Head of caudate nucleus (tissue), 42 donors: ENCODE measurements at places on chromosomes 16 and 17.
A peak's percentile ranks its signal among the peaks of the same experiment; 100 is the strongest.

DNA sequence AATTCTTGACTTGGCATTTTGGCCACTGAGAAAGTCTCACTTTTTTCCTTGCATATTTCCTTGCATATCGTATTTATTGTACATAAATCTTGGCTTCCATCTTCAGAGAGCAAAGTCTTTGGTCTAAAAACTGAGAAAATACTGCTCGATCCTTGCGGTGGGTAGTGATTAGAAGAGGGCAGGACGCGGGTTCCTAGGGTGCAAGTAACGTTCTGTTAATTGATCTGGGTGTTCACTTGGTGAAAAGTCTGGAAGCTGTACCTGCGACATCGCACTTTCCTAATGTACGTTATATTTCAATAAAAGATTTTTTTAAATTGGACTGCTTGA, 758 bp upstream of the UBALD2 start:
- no peak for DNase-seq

DNA sequence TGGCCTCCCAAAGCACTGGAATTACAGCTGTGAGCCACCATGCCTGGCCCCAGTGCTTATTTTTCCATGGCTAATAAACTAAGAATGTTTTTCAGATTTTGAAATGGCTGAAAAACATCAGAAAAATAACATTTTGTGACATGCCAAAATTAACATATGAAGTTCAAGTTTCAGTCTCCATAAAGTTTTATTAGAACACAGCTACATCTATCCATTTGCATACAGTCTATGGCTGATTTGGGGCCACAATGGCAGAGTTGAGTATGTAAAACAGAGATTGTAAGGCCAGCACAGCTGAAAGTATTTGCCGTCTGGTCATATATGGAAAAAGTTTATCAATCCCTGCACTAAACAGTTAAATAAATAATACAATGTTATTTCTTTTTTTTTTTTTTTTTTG, 13.8 kb upstream of the NDUFAB1 start:
- no peak for DNase-seq

DNA sequence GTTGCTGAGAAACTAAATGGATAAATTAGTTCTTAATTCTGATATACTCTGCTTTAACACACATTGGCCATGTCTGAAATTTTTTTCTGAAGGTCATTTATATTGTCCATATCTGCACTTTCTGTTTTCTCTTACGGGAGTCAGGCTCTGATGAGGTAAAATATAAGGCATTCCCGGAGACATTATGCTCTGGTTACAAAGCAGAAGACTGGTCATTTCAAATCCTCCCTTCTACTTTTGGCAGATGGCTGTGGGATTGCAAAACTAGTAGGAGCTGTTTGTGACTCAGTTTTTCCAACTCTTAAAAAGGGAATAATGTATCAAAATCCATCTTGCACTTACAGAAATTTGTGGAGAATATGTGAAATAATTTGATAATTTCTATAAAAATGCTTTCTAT, 92.2 kb upstream of the CPHXL start:
- no peak for DNase-seq

- no peak for DNase-seq
Observed at GRCh38 chr16:56988161-56988947, 1.0 kb upstream of the NLRC5 start.

- DNase-seq = peak; percentile 49
Observed at GRCh38 chr16:75298267-75298666, 46.8 kb upstream of the BCAR1 start.

GRCh38 chr16:49493836-49494235, 120.2 kb downstream of the C16orf78 start:
- DNase-seq = no peak

DNA sequence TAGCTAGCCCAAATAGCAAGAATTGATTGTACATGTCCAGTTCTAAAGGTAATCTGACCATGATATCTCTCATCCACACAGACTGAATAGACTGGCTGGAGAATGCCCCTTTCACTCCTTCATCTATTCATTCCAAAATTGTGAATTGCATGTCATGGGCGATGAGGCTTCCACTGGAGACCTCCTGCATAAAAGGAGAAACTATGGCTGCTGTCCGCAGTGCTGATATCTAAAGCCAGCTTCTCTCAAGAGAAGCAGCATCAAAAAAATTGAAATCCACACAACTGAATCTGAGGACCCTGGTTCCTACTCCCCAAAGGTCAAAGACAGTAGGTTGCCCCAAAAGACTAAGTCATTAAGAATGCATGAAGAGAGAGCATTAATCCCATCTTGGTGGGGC, 7.9 kb upstream of the SCNN1G start:
- DNase-seq = no peak

DNA sequence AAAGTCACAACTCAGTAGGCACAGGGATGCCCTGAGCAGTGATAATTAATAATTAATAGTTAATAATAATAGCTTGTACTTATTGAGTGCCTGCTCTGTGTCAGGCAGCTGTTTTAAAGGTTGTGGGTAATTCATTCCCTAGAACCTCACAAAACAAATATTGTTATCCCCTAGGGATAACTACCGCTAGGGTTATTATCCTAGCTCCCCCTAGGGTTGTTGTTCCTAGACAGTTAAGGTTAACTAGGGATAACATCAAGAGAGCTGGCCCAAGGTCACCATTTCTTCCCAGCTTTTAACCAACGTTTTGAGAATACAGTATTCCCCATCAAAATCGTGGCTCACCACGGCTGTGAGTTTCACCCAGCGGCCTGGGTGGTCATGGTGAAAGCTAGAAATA, 180.1 kb downstream of the PRKCB start:
- DNase-seq = no peak

GRCh38 chr16:82965808-82966207, 339.0 kb downstream of the CDH13 start:
- no peak for DNase-seq

- no peak for DNase-seq
Observed at GRCh38 chr17:77445760-77446532, 305.2 kb downstream of the SEC14L1 start.

DNA sequence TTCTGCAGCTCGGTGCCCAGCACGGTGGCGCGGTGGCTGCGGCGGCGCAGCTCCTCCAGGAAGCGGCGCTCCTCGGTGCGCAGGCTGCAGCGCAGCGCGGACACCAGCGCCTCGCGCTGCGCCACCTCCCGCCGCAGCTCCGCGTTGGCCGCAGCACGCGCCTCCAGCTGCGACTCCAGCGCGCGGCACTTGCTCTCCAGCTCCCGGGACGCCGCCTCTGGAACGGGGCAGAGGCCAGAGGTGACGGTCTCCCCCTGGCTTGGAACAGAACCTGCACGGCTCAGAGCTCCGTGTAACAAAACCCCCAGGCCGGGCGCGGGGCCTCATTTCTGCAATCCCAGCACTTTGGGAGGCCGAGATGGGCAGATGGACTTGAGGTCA, 13.2 kb upstream of the CLUH start:
- DNase-seq = no peak

GRCh38 chr16:55653106-55653505, 2.7 kb upstream of the SLC6A2 start:
- no peak for DNase-seq

GRCh38 chr16:5789033-5789432, 691.4 kb upstream of the EEF2KMT start:
- DNase-seq = no peak

GRCh38 chr16:72637306-72637705, 410.6 kb downstream of the ZFHX3 start:
- no peak for DNase-seq

- no peak for DNase-seq
Observed at GRCh38 chr16:85770741-85771140, 19.8 kb upstream of the C16orf74 start.

GRCh38 chr16:25372716-25373115, 115.1 kb upstream of the ZKSCAN2 start:
- DNase-seq = no peak

- DNase-seq = peak; percentile 93
Observed at GRCh38 chr16:87853411-87854052, 15.8 kb downstream of the SLC7A5 start.

- DNase-seq = peak; percentile 80
Observed at GRCh38 chr16:81018496-81018895, 11.5 kb downstream of the CENPN start.

- DNase-seq = no peak
Observed at GRCh38 chr16:3988824-3989223, 108.3 kb upstream of the CREBBP start.

DNA sequence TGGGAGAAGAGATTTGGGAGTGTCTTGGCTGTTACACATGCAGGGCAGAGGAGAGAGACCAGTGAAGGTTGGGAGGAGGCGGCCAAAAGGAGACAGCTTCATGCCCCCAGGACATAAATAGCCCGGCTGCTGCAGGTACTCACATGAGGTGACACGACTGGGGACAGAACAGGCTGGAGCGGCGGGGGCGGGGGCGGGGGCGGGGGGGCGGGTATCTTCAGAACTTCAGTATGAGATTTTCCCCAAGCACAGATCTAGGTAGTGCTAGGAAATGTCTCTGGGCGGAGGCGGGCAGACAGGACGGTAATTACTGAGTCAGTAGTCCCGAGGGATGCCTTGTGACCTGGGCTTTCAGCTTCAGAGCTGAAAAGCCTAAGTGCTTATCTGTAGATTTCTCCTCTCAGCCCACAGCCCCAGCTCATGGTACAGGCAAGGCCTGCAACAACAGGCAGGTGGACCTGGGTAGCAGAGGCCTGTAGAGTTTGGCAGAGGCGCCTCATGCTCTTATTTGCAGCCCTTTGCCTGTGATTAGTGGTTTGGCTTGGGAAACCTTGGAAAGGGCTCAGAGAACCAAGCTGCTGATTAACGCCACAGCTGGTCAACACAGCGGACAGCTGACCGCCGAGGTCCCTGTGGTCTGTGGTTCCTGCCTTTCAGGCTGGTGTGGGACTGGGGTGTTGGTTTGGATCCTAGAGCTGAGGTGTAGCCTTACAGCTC, 24.5 kb downstream of the UNK start:
- no peak for DNase-seq

DNA sequence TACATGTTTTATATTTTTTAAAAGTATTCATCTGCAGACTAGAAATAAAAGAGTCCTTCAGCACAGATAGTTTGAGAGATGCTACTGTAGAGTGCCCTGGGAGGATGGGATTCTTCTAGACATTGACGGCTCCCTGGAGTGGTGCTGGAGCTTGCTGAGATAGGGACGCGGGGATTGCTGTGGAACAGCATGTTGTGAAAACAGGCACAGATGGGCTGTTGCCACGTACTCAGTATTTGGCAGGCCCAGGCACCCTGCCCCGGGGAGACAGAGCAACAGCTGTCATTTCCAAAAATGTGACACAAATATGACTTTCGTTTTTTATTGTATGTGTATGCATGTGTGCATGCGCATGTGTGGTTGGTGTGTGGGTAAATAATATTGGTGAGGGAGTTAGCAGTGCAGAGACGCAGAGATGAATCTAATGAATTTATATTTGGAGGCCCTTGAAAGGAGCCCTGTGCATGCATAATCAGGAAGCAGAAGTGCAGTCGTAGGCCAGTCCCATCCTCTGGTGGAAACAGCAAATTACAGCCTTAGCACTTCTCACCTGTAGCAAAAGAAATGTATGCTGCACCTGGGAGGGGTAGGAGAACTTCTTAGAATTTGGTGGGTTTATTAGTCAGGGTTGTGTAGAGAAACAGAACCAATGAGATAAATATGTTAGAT, 6.2 kb upstream of the ABCA8 start:
- DNase-seq = peak; percentile 21

GRCh38 chr16:88700636-88701482, 5.3 kb downstream of the RNF166 start:
- DNase-seq = peak; percentile 43

DNA sequence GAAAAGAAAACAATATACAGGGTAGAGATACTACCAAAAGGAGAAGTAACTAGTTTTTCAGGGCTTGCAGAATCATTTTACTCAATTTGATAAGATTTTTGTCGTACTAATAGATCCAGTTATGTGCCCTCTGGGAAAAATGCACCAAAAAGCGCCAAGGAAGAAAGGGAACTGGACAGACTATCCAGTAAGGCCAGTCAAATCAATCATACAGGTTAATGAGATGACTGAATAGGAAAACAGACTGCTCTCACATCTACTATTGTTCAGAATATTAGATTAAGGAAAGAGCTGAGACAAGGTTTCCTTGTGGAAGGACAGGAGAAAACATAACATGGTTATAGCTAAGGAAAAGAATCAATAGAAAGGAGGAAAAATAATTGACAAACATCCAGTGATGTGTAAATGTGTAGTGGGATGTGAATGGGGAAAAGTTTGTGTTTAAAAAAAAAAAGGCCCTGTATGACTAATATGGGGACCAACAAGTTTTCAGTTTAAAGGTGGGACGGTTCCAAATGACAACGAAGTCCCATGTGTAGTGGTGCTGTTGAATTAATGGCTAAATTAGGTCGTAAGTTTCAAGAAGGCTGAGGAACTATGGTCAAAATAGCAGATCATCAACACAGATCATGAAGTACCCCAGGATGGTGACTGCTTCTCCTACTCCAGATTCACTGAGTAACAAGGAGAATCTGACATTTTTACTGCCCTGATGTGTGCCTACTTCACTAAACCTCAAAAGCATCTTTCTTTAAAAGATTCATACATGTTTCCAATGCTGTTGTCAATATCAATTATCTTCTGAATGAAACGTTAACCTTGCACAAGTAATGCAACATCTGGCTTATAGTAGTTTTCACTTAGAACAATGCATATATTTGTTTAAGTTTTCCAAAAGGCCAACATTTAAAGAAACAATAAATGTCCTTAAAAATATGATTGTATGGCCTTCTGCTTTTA, 40.7 kb downstream of the BRIP1 start:
- DNase-seq = no peak

DNA sequence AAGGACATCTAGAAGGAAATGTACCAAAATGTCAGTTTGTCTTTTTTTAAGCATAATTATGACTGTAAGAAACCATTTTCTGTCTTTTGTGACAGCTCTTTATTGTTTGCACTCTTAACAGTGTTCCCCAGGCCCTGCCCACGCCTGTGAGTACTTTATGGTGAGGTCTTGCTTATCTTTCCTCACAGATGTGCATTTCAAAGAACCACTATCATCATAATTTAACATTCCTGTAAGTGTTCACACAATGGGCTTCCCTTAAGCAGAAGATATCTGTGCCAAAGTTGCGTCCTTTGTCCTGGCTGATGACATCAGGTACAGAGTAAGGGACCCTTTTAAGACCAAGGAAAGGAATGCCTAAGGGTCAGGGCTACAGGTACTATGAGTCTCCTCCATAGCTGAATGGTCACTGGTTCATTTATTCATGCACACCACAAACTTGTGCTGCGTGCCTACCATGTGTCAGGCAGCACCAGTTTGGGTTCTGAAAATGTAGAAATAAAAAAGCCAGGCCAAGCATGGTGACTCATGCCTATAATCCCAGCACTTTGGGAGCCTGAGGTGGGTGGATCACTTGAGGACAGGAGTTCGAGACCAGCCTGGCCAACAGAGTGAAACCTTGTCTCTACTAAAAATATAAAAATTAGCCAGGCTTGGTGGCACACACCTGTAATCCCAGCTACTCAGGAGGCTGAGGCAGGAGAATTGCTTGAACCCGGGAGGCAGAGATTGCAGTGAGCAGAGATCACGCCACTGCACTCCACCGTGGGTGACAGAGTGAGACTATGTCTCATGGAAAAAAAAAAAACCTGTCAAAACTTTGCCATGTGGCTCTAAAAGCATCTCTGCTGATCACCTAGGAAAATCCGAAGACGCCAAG, 55.4 kb upstream of the NLK start:
- no peak for DNase-seq

- no peak for DNase-seq
Observed at GRCh38 chr17:42873315-42873714, 22.3 kb downstream of the AOC3 start.
